ENCODE measurements at places on chromosomes 16 and 17.

DNA sequence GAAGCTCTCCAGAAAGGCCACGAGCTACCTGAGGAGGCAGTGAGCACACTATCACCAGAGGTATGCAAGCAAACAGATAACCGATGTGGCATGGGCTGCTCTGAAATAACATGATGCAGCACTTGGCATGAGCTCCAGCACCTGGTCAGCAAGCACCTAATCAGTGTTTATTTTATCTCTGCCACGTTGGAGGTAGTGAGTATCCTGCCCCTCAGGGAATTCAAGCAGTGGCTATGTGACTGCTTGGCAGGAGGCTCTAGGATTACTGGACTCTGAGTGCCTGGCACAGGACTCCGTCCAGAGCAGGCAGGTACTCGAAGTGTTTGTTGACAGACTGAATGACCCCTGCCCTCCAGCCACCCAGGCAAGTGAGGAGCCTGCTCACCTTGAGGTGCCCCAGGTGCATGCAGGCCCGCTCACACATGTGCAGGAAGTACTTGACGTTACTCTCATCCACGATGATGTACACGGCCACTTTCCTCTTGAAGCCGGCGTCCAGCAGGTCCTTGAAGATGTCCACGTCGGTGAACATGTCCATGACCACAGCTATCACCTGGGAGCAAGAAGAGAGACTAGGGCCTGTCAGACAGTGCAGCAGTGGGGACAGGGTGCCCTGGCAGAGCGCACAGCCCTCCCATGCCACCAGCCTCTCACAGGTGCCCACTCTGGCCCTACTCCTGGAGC is 16.6 kb downstream of the FAM83G start:
- DNase-seq = no peak

DNA sequence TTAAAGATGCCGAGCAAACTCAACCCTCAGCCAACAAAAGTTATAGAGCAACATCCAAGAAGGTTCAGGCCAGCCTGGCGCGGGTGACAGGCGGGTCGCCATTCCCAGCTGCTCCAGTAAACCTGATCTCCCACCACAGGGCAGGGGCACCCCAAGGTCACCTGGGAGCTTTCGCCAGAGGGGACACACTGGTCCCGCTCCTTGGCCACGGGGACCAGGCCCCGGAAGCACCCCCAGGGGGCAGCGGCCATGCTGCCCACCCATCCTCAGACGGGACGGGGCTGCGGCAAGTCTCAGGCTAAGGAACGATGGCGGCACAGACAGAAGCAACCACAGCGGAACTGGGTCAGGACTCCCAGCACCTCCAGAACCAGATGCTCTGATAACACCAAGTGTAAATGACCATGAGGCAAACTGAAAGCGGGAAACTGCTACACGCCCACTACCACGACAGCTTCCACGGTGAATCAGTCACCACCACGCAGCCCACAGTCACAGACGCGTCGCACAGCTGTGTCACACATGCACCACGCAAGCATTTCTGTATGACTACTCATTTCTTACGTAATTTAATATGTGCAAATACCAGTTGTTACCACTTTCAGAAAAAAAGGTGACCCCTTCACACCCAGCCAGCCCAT is 14.1 kb upstream of the CCDC154 start:
- DNase-seq = no peak

DNA sequence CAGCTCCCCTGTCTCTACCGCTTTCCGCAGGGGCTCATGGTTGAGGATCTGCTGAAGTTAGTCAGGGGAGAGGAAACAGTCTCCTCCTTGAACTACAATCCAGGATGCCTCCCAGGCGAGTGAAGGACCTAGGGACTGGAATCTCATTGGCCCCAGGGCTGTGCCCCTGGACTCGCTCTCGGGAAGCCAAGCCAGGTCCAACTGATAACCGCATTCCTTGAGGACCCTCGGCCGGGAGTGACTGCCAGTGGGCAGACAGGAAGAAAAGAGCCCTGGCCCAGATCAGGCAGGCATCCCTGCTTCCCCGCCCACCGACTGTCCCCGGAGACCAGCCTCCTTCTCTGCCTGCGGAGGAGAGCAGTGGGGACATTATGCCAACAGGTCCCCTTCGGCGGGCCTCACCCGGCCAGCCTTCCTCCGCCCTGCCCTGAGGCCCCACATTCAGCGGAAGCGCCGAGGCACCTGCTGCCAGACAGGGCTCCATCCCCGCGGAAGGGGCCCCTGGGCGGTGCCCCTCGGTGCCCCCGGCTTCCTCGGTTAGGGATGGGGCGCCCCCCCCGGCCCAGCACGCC is 776 bp downstream of the LRRC75A start:
- no peak for DNase-seq

- peak; percentile 24 for DNase-seq
Observed at GRCh38 chr17:78923660-78924453, 1.3 kb downstream of the TIMP2 start.

DNA sequence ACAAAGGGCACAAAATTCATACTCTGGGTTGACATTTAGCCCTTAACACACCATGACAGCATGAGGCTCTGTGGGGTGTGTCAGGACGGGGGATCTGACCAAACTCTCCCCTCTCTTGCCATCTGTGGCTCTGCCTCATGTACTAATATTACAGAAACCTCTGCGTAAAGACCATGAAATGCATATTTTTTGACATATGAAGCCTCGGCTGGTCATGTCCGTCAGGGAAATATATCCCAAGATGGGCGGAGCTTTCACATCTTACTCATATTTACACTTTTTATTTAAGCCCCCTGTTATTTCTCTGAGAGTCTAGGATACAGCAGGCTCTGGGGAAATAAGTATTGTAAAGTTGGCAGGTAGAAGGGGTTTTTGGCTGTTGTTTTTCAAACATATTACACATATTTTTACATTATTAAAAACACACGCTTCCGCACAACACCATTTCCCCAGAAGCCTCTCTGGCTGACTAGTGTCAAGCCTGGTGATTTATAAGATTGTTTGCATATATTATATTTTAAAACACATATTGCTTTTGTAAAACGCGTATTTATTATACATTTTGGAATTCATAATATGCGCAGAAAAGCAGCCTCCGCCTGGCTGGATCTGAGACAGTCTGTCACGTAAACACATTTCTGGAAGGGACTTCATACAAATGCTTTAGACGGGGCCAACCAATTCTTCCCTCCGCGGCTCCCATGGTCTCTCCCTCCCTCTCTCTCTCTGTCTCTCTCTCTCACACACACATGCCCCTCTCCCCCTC is 237.7 kb upstream of the ZFHX3 start:
- no peak for DNase-seq

DNA sequence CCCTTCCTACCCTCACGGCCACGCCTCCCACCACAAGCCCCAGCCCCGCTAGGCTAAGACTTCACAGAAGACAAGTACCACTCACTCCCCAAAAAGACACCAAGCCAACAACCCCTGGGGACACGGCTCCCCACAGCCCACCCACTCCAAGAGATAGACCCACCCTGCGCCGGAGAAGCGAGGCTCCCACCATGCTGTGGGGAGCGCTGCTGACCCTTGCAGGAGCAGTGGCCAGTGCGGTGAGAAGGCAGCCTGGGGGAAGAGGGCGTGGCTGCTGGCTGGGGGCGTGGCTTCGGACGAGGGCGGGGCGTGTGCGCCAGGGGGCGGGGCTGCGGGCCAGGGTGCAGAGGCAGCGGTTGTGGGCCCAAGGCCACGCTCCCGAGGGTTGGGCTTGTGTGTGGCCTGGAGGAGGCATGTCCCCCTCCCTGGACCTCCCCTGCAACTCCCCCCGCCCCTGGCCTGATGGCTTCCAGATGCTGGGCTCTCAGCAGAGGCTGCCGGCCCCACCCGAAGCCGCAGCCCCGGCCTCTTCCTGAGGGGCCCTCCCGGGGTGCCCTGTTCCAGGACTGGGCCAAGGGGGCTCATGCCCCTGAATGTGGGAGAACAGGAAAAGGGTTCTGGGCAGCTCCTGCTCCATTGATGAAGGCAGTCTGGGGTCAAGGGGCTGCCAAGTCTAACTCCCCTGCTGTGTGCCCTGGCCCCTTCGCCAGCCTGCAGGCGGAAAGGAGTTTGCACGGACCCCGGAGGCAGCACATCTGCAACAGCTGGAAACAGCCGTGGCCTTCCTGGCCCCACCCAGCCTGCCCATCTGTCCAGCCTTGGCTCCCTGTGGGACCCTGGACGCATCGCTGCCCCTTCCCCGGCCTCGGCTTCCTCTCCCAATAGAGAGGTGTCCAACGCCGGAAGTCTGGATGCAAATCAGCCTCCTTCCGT is 9.1 kb downstream of the TFAP4 start:
- DNase-seq = no peak

All from NCI-H526 treated with DMSO at 0.1 percent for 48 hours (cell line).